RPMI7951 (cell line): ENCODE measurements at places on chromosomes 11 and 22.

- no peak for DNase-seq
These were observed 60.4 kb downstream of the ST3GAL4 start for GRCh38 chr11:126415669-126416420.

- peak; percentile 15 for DNase-seq
These were observed 108.7 kb upstream of the CD82 start for GRCh38 chr11:44456544-44457300.

DNA sequence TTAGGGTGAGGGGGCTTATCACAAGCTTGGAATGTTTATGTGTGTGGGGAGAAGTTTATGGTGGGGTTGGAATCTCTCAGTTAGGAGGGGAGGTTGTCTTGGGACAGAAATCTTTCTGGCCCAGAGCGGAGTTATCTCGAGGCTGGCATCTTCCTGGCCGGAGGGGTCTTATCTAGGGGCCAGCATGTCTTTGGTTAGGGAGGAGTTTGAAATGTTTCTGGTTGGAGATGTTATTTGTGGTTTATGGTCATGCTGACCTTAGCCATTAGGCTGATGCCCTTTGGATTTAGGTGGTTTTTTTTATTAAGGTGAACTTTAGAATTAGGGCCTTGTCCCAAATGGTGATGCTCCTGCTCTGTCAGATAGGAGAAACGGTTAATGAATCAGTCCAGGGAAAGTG is 7.9 kb upstream of the RBMXL2 start:
- DNase-seq: no peak

DNA sequence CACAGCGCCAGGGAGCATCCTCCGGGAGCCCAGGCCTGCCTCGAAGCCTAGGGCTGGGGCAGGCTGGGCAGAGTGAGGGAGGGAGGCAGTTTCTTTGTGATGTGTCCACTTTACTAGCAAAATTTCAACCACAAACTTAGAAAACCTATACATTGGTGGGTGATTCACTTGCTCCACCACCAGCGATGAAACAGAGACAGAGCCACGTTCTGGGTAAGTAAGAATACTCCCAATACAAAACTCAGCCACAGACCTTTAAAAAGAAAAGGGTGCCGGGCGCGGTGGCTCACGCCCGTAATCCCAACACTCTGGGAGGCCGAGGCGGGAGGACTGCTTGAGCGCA is 22.3 kb downstream of the CDKN1C start:
- no peak for DNase-seq

- DNase-seq: no peak
These were observed 58.6 kb upstream of the RPS13 start for GRCh38 chr11:17135916-17136683.

DNA sequence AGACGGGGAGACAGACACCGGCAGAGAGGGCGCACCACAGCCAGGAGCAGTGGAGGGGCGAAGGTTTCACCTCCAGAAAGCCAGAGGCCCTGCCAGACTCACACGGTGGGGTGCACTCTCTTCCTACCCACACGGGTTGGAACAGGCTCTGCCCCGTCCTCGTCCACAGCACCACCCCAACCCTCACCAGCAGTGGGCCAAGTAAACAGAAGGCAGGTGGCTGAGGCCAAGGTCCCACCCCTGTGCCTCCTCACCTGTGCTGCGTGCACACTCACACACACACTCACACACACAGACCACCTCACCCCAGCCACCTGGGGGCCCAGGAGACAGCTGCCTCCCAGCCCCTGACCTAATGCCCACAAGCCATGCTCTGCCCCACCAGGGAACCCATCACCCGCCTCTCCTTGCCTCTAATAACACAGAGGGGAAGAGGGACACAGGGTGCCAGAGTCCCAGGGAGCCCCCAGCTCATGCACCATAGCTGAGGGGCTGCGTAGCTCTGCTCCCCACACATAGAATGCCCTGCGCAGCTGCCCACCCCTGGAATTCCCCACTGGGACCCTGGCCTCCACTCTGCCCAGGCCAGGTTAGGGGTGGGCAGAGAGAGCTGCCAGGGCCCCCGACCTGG is 3.1 kb downstream of the CYB5R3 start:
- no peak for DNase-seq

GRCh38 chr11:22828373-22828772 is 1.2 kb downstream of the SVIP start:
- DNase-seq: no peak

DNA sequence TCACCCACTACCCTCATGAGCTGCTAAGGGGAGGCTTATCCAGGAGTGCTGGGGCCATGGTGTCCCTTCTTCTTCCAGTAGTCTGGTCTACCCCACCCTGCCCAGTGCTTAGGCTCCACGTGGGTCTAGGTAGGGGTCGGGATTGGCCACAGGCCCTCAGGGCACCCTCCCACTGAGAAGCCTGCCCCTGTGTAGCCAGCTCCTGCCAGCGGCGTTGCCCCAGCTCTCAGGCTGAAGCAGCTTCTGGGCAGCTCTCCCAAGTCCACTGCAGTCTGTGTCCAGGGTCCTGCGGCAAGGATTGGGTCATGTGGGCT is 24.0 kb upstream of the RIC3 start:
- DNase-seq: no peak

DNA sequence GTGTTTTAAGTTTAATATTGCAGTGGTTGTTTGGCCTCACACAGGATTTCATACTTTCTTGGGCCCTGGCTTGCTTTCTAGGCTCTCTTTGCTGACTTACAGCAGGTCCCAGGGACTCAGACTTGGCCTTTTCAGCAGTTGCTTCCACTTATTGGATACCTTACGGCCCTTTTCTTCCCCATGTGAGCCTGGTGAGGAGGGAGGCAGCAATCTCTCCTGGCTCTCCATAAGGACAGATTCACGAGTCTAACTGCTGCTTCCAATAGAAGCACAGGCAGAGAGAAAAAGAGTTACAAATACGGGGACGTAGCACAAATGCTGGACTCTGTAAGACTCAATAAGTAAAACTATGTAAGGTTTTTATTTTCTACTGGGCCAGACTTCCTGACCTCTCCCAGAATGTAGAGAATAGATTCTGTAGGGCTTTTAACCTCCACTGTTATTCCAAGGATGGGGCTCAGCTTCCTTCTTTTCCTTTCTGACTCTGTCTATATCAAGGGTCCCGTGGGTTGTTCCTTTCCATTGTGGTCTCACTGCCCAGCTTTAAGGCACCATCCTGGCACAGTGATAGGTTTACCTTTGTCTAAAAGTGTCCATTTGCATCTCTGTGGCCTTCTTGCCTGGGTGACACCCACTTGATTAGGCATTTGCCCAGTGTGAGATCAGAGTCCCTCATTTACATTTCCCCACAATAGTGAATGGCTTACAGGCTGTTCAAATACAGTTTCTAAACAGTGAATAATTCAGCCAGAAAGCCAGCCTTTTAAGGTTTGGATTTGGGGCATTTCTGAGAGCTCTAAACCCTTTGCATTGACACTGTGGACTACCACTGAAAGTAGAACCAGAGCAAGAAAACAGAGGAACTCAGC is 92.8 kb downstream of the RASSF10 start:
- DNase-seq: no peak

DNA sequence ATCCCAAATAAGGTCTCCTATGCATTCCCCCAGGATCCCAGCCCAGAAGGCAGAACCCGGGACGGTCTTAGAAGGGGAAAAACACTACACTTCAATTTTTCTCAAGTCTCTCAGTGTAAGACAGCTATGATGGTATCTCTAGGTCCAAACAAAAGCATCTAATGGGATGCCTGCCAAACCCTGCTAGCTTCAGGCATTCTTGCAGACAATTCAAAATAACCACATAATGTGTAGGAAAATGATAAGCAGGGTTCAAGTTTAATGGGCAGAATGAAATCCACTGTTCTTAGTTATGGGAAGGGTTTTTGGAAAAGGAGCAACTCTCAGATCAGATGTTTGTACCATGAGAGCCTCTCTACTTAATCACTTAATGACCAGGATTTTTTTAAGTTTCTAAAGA is 119.8 kb upstream of the ANO1 start:
- peak; percentile 93 for DNase-seq

DNA sequence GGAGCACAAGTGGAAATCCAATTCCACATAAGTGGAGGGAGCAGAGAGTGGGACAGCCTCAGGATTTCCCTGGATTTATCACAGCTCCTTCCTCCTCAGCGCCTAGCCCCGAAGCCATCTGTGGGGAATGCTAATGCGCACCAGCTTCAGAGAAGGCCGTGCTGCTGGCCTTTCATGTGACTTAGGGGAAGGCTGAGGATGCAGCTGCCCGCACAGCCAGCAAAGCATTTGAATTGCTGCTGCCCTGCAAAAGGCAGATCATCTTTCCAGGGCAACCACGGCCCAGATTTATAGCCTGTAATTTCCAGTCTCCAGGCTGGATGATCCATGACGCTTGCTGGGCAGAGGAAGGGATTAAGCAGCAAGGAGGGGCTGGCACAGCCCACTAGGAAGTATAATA is 29.9 kb downstream of the SYN3 start:
- no peak for DNase-seq

- DNase-seq: no peak
These were observed 55.2 kb downstream of the MACROD1 start for GRCh38 chr11:64110465-64111375.

DNA sequence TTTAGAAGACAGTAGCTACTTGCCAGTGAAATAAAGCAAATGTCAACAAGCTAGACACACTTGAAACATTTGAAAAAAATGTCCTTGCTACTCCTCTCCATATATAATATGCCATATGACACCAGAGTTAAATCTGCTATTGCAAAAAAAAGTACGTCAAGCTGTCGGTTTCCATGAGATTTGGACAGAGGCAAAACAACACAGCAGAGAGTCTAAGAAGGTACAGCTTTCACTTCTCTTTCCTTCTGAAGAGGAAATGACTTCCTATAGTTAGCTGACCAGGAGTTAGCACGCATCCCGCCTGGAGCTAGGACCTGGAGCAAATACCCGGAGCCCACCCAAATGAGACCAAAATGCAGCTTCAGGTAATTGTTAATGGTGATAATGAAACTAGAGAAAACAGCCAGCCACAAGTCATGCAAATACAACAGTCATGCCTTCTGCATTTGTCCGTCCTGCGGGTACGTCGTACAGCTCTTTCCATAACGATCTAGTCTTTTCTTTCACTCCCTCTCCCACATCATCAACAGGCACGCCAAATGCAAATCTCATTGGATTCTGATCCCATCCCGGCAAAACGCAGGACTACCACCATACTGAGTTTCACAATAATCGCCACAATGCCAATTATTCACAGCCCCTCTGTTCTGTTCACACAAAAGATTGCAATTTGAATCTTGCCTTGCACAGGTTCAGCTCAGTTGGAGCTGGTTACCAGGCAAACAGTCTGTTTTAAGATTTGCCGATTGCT is 395.0 kb upstream of the CCDC90B start:
- no peak for DNase-seq

GRCh38 chr11:81897639-81898038 is 836.0 kb downstream of the FAM181B start:
- DNase-seq: no peak

DNA sequence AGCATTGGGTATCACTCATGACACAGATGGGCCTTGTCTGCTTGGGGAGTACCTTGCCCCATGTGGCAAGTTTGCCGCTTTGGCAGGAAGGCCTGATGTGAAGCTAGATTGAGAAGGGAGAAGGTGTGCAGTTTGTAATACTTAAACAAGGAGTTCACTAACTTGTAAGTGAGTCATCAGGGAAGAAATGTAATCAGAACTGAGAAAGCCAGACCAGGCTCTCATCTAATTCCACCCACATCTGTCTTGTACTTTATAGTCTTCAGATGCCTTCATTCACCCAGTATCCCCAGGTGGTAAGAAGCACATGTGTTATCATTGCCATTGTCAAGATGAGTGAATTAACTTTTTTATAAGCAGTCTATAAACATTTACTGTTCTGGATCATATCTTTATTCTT is 116.0 kb upstream of the DDI1 start:
- no peak for DNase-seq

DNA sequence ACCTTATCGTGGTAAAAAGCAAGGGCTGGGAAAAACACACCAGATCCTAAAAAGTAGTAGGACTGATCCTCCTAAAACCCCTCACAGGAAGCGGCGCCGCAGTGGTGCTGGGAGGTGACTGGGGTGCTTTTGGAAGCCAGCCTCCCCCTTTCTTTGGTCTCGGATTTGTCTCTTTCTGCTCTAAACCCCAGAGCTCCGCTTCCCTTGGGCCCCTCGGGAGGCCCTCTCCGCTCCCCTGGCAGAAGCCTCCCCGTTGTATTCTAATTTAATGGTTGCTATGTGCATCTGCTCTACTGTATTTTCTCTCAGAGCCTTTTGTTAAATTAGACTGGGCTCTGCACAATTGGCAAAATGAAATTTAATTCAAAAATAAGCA is 587.7 kb downstream of the OPCML start:
- DNase-seq: no peak

- DNase-seq: no peak
These were observed 1228.0 kb downstream of the TBC1D22A start for GRCh38 chr22:47990481-47990880.

DNA sequence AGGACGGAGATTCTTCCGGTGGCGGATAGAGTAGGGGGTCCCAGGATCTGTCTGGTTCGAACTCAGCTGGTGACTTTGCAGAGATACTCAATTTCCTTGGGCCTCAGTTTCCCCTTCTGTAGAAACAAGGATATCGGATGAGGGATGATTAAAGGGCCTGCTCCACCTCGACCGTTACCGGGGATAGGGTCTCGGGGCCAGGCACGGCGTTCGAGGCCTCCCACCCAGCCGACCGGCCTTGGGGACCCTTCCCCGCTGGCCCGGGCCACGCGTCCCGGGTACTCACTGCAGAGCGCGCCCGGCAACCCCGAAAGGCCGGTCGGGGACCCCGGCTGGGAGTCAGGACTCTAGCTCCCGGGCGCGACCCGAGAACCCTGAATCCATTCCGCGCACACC is 321 bp downstream of the RHBDD3 start:
- DNase-seq: no peak

DNA sequence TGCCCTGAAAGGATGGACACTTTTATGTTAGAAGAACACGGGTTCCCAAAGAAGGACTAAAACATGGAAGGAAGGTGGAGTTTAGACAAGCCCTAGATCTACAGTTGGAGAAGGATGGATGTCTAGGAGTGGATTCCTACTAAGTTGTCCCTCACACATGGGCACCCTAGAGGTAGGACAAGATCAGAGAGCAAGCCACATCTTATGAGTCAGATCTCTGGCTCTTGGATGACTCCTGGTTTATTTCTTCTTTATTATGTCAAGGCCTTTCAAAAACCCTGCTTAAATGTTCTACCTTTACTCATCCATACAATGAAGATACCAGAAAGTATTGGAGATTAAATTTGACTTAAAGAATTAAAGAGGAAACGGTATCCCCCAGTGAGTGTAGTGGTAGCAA is 34.4 kb downstream of the PRCP start:
- peak; percentile 18 for DNase-seq

DNA sequence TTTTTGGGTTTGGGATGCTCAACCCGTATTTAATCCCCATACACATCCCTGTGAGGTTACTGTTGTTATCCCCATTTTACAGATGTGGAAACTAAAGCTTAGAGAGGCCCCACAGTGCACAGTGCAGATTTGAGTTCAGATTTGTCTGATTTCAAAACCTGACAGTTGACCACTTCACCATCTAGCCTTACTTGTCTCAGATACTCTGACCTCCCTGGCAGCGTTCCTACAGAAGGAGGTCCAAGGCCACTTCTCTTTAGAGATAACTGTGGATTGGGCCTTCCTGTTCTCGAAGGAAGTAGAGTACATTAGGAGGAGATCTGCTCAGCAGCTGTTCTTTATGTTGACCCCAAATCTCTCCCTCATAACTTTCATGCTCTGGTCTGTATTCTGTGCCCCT is 46.7 kb upstream of the CTTN start:
- no peak for DNase-seq
